ENCODE measurements at places on chromosomes 1 and 21. TPM values are rescaled to one million over a fixed set of nuclear protein-coding genes. Genes with fewer than 3 reads are reported as not detected.

JTB gene
- 144 TPM for total RNA-seq

FAM72D gene
- total RNA-seq: 4.9 TPM

AUNIP gene
- total RNA-seq: 8.5 TPM

F5 gene
- total RNA-seq: 0.08 TPM

DRAM2 gene
- 21.8 TPM for total RNA-seq

HAO2 gene
- total RNA-seq: not detected

ZNF683 gene
- not detected for total RNA-seq

CASZ1 gene
- 2.1 TPM for total RNA-seq

HFM1 gene
- 0.07 TPM for total RNA-seq

VWA5B1 gene
- not detected for total RNA-seq

E2F2 gene
- 2.6 TPM for total RNA-seq

CFHR2 gene
- total RNA-seq: not detected

LCE2D gene
- total RNA-seq: not detected

CAPN9 gene
- not detected for total RNA-seq

IL12RB2 gene
- 0.12 TPM for total RNA-seq

PPP1R15B gene
- 41.1 TPM for total RNA-seq

ZNF648 gene
- total RNA-seq: not detected

CACNA1S gene
- not detected for total RNA-seq

GBP7 gene
- total RNA-seq: not detected

IGSF8 gene
- total RNA-seq: 8.9 TPM

CRYAA gene
- total RNA-seq: not detected

C8A gene
- total RNA-seq: not detected

RNU1-1 gene
- 30.4 TPM for total RNA-seq

FMOD gene
- not detected for total RNA-seq

SLC1A7 gene
- total RNA-seq: not detected

S100A3 gene
- 115 TPM for total RNA-seq

LEMD1 gene
- not detected for total RNA-seq

KLF18 gene
- 0.03 TPM for total RNA-seq

C4BPA gene
- 0.99 TPM for total RNA-seq

SPRR2A gene
- not detected for total RNA-seq

RNF207 gene
- total RNA-seq: 8.9 TPM

LHX8 gene
- total RNA-seq: 1.3 TPM

DHCR24 gene
- 46.8 TPM for total RNA-seq

ATP1A2 gene
- 0.15 TPM for total RNA-seq
